ENCODE measurements at places on chromosomes 6 and 20.

- no peak for DNase-seq
Measured at GRCh38 chr6:40352527-40353170, 234.5 kb downstream of the LRFN2 start.

DNA sequence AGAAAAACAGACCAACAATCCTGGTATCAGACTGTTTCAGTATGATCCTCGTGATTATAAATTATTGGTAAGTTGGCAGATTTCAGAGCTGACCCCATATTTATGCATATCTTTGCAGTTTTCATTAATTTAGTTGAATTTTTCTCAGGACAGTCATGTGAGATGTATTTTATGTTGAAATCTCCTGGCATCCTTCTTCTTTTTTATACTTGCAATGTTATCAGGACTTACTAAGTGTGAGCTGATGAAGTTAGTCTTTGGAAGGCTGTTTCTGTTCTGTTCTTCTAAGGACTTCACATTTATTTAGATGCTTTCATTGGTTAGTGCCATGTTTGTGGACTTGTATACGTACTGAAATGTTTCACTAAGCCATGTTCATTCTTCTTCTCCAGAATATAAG is 17.2 kb downstream of the SMPDL3A start:
- DNase-seq: no peak

GRCh38 chr6:56096946-56097621 is 150.3 kb downstream of the COL21A1 start:
- DNase-seq: no peak

DNA sequence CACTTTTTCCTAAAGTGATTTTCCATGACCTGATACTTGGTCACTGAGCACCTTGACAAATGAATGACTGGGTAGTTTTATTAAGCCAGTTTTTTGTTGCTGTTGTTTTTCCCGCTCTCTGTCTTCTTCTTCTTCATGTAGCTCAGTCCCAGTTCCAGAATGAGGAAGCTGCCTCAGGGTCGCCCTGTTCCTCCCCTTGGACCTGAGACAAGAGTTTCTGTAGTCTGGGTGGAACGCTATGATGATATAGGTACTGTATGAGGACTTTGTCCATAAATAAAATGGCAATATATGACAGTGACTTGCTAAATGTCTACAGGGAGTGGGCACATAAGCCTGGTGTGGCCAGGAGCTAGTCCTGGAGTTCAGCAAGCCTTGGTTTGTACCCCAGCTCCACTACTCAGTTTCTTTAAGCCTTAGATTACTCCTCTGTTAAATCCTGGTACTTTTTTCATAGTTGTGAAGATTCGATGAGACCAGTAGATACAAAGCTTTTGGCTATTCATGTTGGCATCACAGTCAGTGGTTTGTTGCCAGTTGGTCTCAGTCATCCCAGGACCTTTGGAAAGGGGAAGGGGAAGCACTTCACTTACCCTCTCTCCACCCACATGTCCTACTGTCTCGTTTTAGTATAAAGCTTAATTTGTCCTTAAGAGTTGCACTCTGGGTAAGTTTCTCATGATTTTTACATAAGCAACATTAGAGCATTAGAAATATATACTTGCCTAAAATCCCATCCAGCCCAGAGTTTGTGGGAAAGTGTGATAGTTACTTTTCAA is 11.1 kb upstream of the ADIG start:
- DNase-seq: no peak

DNA sequence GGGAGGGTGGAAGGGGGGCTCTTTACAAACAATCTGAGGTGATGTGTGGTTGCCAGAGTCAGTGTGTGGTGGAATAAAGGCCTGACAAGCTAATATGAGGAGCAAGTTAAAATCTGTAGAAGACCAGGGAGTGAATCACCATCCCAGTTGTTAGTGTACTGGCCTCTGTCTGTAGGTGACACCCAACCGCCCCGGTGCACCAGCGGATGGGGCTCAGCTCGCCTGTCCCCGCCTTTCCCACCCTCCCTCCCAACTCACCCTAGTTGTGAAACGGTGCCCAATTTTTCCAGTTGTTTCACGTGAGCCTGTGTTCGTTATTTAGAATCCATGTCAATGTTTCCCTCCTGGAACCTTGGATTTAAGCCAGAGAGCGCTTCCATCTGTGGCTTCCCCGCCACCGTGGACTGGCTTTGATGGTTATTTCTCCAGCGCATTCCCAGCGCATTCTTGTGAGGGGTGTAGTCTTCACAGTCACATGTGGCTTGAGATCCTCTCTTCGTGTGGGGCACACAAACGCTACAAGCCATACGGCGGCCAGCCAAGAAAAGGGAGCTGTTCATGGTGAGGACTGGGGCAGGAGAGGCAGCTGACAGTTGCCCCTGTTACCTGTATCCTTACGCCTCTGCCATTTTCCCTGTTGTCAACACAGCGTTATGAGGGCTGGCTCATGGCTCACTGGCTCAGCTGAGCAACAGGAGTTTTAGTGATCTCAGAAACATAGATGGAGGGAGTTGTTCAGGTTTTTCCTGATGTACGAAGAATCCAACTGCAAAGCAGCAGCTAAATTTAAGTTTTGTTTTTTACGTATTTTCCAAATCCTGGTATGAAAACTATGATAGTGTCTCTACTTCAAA is 137.6 kb downstream of the ZDHHC14 start:
- DNase-seq: no peak

- no peak for DNase-seq
Measured at GRCh38 chr6:14290772-14291330, 173.3 kb downstream of the CD83 start.

DNA sequence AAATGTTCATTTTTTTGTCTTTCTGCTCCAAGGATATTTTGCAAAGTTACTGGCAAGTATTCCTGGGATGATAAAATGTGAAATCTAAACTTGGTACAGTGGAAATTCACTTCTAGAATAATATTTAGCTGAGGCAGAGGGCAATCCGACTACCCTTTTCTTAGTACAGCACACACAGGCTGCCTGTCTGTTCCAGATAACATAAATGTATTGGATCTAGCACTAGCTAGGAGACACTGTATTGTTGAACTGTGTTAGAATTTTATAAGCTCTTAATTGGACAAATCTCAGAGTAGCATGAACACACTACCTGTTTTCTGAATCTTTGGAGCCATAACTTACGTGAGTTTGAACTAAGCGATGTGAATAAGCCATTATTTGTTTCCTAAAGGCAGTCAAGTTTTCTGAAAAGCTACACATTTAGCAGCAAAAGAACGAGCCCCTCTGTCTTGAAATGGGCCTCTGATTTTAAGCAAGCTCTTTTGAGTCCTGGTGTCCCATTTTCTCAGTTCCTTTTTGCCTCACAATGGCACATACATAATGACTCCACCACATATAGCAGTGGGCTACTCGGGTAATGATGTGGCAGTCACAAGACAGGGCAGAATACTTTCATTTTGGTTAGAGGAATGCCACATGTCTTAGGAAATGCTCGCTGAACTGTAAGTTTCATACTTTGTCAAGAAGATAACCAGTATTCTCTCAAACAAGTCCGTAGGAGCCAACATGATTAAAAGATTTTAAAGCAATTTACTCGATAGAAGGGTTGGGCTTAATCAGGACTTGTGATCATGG is 116.5 kb upstream of the ESR1 start:
- DNase-seq: no peak

GRCh38 chr6:35552285-35552917 is 39.7 kb upstream of the TULP1 start:
- DNase-seq: peak; percentile 9

DNA sequence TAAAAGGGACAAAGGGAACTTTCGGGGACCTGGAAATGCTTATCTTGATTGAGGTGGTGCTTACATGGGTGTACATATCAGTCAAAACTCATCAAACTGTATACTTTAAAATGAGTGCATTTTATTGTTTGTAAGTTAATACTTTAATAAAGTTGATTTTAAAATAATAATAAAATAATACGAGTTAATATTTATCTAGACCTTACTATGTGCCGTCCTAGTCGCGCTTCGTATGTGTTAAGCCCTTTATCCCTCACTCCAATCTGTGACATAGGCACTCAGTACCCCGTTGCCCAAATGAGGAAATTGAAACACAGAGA is 47.5 kb downstream of the PDYN start:
- DNase-seq: no peak

DNA sequence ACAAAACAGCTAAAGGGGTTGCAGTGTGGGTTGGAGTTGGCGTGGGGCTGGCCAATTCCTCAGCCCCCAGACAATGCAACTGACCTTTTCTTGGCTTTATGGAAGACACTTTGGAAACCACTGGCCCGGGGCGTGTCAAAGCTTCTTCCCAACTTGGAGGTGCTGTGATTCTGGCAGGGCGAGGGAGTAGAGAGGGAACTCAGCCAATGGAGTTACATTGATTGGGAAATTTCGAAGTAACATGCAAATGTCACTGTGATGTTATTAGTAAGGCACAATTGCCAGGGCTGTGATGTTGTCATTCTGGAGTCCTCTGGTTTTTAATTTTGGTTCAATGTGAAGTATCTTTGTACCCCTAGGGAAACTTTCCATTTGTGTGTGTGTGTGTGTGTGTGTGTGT is 41.5 kb upstream of the EPB41L1 start:
- no peak for DNase-seq

DNA sequence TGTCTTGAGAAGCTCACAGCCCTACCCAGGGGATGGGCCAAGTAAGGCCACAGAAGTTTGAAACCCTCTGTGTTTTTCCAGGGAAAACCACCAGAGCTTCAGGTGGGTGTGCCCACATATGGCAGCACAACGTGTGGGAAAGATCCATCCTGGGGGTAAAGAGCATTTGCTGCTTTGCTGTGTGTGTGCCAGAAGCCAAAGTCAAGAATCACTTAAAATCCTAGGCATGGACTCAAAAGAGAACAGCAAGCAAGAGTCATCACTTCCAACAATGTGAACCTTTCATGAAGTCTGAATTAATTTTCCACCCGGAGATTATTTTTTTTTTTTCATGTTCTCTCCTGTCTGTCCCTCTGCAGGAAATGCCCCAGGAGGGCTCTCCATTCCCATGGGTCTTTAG is 308.2 kb upstream of the SGK1 start:
- no peak for DNase-seq

DNA sequence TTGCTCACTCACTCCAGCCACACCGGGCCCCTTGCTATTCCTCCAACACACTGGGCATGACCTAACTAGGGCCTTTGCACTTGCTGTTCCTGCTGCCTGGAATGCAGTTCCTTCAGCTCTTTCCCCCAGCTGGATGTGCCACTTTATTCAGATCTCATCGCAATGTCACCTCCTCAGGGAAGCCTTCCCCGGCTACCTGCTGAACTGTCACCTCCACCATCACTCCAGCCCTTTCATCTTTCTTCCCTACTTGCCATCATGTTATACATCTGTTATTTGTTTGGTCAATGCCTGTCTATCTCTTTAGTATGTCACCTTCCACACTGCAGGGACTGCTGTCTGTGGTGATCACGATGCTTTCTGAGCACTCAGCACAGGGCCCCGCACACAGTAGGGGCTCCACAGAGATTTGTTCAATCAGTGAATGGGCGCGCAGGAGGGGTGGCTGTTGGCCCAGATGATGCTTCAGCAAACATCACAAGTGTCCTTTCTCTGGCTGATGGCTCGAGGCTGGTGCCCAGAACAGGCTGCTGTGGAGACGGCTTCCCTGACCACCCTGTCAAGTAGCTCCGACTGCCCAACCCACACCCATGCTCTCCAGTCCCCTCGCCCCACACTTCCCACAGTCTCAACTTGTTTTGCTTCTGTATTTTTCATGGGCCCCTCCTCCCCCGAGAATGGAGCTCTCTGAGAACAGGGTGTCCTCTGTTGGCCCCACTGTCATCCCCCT is 31.8 kb downstream of the CEBPB start:
- DNase-seq: no peak

DNA sequence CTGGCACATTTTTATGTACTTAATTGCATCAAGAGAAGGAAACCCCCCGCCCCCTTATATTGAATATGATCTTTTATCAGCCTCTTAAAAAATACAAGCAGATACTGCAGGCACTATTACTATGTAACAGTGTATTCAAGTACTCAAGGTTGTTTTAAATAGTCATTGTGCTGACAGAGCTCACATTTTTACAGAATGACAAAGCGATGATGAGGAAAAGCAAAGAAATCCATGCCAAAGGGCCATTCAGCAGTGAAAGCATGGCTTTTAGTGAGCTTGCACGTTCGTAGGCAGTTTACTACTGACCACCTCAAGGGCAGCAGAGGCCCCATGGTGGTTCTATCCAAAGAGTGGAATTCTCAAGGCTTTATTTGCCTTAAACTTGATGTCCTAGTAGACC is 146.8 kb downstream of the RPS12 start:
- DNase-seq: no peak

DNA sequence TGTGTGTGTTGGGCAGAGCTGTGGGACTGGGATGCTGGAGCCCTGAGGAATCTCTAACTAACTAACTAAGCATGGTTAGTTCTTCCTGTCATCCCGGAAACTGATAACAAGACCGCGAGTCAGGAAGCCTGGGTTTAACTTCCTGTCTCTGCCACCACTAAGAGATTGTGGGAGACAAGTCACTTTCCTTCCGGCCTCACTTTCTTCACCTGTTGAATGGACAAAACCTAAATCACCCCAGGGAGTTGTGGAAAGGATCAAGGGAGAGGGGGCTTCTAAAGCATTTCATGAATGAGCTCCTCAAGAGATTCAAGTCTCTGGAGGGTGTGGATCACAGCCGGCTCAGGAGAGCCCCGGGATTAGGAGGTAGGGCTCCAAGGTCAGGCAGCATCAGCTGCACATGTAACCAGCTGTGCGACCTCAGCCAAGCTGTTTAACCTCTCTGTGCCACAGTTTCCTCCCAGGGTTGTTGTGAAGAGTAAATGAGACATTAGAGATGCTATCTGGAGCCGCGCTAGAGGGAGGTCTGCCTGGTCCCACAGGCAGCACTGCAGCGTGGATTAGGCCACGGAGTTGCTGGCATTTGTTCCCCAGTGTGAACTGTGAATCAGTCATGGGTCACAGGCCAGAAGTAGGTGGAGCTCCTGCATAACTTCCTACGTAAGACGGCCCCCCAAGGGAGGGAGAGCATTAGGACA is 105.1 kb downstream of the TOX2 start:
- DNase-seq: no peak

GRCh38 chr6:133697666-133698065 is 191.2 kb upstream of the TCF21 start:
- no peak for DNase-seq

DNA sequence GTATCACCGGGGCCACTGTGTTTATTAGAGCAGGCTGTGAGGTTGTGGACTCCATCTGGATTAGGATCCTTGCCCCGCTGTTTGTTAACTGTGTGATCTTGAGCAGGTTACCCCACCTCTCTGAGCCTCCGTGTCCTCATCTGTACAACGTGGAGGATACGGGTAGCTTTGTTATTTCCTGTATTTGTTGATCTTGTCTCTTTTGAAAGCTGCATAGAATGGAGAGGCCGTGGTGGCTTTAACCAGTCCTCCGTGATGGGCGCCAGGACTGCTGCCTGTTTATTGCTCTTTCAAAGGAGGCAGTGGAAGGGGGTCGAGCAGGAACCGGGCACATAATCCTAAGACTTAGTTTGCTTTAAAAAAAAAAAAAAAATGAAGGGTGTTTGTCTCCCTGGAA is 22.9 kb downstream of the BCAS4 start:
- DNase-seq: no peak

DNA sequence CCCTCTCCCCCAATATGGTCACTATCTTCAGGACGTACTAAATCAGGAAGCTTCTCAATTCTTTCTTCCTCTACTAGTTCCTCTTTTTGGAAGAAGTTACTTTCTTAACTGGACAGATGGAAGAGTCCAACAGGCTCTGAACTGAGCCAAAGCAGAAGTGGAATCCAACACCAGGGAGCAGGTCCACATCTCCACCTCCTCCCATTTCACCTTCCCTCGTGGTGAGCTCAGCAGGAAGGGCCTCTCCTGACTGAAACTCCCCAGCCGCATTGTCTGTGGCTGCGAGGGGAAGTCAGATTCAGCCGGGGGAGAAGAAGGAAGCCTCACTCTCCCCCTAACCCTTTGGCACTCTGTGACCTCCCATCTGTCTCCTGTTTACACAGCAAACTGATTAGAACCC is 63.8 kb upstream of the UST start:
- no peak for DNase-seq
